ENCODE measurements at places on chromosomes 3 and 15. TPM values are rescaled to one million over a fixed set of nuclear protein-coding genes. Genes with fewer than 3 reads are reported as not detected.

GRCh38 chr3:55675478-55675877, 188.4 kb upstream of the WNT5A start:
- H3K4me1 ChIP-seq: no peaks in the 10 kb centered on the region
- H3K36me3 ChIP-seq: no peaks in the 10 kb centered on the region
- H3K27me3 ChIP-seq: no peaks in the 10 kb centered on the region
- DNase-seq: no peak
- no peak overlapping the region for H3K27ac ChIP-seq

DNA sequence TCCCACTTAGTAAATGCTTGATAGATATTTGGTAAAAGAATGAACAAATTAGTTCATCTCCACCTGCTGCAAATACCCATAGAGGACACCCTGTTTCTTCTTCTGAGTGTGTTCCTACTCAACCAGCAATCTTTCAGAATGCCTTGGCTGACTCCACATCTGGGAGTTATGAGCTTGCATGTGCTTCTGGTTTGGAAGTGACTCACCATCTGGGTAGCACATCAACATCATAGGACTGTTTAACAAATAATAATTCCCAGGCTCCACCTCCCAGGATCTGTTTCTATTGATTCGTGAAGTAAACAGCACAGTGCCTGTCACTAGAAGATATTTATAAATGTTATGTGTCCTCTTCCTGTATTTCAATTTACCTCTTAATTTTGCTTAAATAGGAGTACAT, 580.1 kb downstream of the ROBO2 start:
- H3K27ac ChIP-seq: no peak overlapping the region
- no peaks in the 10 kb centered on the region for H3K27me3 ChIP-seq
- no peak for DNase-seq
- H3K4me1 ChIP-seq: no peaks in the 10 kb centered on the region

DNA sequence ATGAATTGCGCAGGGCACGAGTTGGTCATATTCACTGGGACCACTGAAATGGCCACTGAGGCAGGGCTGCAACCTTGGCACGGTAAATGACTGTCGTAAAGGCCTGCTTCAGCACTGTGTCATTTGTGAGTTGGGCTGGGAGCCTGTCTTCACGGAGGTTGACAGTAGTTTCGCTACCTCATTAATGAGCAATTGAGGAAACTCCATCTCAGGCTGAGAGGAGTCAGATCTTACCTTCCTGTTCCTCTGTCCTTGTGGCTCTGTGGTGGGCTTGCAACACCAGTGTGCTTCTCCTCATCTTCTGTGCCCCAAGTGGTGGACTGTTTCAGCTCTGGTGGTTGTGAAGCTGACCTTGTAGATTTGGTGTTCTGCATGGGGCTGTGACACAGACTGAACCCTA, 80.1 kb upstream of the EIF1B start:
- H3K36me3 ChIP-seq: no peaks in the 10 kb centered on the region
- H3K4me3 ChIP-seq: no peak overlapping the region
- H3K27me3 ChIP-seq: no peaks in the 10 kb centered on the region
- H3K27ac ChIP-seq: no peak overlapping the region
- DNase-seq: no peak

GRCh38 chr3:159818399-159818798, 170.2 kb upstream of the IL12A start:
- H3K27ac ChIP-seq: no peak overlapping the region
- H3K4me3 ChIP-seq: no peak overlapping the region
- no peak for DNase-seq
- no peaks in the 10 kb centered on the region for H3K36me3 ChIP-seq
- no peaks in the 10 kb centered on the region for H3K27me3 ChIP-seq

DNA sequence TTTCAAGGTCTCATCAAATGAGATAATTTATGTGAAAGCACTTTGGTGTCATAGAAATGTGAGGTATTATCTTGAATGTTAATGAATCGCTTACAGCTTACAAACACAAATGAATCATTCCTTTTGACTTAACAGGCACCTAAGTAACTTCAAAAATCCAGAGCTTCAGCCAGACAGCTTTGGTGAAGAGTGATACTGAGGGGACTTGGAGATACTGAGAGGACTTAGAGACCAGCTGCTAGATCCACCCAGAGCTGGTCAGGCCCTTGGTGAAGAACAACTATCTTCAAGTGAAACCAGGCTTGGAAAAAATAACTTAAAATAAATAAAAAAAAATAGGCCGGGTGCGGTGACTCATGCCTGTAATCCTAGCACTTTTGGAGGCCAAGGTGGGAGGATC, 16.2 kb upstream of the ZFYVE19 start:
- no peaks in the 10 kb centered on the region for H3K36me3 ChIP-seq
- no peak overlapping the region for H3K27ac ChIP-seq
- no peaks in the 10 kb centered on the region for H3K27me3 ChIP-seq

Gene ATP13A5
- not detected for total RNA-seq

Gene CMTM8
- total RNA-seq: 6.4 TPM

Measured in ovary (tissue), 10 donors.